ENCODE measurements at places on chromosomes 5 and 9. TPM values are rescaled to one million over a fixed set of nuclear protein-coding genes. Genes with fewer than 3 reads are reported as not detected.

DNA sequence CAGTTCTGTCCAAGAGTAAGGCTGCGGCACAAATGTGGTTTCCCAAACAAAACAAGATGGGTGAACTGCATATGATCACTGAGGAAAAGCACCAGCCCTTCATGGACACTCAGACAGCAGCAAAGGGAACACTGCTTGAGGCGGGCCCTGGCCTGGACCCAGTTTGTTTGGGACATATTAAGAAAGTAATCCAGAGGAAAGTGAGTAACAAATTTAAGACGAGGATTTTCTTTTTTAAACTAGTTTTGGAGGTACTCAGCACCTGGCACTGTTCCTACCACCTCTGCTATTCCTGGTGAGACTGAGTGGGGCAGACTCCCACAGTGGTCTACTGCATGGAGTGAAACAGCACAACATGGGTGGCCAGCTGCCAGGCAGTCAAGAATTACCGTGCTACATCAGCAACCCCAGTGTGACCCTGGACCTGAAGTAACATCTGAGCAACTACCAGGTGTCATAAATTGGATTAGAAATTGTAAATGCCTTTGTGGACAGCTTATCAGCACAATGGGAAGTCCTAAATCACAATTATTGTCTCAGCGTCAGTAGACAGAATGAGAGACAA is 28.5 kb downstream of the P4HA2 start:
- no peak for DNase-seq

- DNase-seq: no peak
These were observed 21.4 kb downstream of the WDR70 start for GRCh38 chr5:37400501-37400900.

Gene RABEPK
- 20.6 TPM for polyA plus RNA-seq

DNA sequence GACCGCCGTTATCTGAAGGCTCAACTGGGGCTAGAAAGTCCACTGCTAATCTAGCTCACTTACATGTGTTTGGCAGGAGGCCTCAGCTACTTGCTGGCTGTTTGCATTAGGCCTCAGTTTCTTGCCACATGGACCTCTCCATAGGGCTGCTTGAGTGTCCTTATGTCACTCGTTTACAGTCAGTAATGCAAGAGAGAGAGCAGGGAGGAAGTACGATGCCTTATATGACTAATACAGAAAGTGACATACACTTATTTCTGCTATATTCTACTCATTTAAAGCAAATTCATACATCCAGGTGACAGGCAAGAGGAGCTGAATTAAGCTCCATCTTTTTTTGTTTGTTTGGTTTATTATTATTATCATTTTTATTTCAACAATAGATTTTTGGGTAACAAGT is 179.6 kb downstream of the LURAP1L start:
- no peak for DNase-seq

Gene FRMPD1
- 0.81 TPM for polyA plus RNA-seq

Gene GDA
- 1.1 TPM for polyA plus RNA-seq

DNA sequence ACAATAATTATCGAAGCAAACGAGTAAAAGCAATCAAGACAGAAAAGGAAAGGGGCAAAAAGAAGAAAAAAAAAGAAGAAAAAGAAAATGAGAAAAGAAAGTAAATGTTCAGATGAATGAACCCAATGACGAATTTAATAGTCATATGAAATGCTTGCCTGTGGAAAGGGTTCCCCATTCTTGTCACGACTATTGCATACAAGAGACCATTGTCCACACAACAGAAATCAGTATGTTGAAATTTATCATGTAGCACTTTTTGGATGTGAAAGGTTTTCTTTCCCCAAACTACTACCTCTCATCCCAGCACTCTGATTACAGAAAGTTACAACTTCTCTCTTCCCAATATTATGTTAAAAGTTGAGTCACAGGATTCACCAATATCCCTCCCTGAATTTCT is 162.4 kb downstream of the ZDHHC21 start:
- no peak for DNase-seq

Gene POLR3G
- 2.3 TPM for polyA plus RNA-seq

DNA sequence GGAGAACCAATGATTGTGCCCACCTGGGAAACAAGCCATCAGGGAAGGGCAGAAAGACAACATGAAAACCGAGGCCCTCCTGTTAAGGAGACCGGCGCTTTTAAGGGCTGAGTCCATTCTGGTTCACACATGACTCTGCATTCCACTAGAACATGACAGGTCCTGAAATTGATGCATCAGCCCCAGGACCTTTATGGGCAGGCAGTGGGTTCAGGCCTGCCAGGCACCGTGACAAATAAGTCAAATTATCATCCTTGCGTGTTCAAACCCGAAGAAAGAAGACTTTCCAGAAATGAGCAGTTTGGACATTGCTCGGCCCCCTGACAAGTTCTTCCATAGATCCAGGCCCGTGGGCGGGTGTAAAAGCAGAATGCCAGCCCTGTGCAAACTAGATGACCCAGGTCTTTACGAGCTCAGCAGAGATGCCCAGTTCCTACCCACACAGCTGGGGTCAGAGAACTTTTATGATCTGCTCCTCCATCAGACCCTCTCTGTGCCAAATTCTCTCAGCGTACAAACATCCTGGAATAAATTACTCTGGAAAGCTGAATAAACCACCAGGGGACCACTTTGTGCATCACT is 295.5 kb upstream of the WWC1 start:
- DNase-seq: no peak

Gene PCDHGB1
- 1.9 TPM for polyA plus RNA-seq

DNA sequence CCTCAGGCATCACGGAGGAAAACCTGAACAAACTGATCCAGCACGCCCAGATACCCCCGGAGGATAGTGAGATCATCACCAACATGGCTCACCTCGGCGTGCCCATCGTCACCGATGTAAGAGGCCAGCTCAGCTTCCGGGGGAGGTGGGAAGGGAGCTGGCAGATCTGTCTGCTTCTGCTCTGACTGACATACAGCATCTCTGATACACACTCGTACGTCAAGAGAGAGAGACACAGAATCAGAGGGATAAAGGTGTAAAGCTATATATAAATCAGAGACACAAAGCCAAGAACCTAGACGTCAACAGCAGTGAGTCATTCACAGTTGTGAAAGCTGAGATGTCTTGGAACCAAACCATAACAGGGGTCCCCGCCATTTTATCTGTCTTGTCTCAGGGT is 30.1 kb upstream of the CFAP157 start:
- no peak for DNase-seq

DNA sequence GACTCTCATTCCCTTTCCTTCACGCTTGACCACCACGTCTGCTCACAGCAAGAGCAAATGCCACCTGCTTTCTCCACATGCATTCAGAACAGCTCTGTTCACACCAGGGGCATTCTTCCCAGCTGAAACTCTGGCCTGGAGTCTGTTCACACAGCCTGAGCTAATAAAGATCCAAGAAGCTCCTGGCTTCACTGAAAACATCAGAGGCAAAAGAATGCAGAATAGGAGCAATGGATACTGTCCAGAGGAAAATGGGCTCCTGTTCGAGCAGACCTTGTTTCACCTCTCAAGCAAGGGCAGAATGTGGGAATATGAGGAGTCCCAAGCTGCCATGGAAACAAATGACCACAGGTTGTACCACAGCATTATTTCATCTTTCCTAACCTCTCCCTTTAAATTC is 402.7 kb upstream of the TNC start:
- no peak for DNase-seq

DNA sequence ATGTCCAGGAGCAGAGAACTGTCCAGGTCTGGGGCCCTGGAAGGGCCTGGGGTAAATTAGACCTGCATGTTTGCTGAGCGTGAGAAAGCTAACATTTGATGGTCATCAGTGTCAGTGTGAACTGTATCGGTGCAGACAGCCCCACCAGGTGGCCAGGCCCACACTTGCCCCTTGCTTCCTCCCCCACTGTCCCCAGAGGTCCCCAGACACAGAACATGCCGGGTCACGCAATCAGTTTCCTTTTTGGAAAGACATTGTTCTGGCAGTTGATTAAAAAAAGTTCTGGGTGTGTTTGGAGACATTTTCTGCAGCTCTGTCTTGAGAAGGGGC is 1.5 kb downstream of the NKD2 start:
- no peak for DNase-seq

GRCh38 chr9:104686081-104686480 is 8.2 kb upstream of the OR13D1 start:
- no peak for DNase-seq

Gene GLRA1
- not detected for polyA plus RNA-seq

GRCh38 chr5:79578876-79579275 is 33.4 kb upstream of the TENT2 start:
- no peak for DNase-seq

DNA sequence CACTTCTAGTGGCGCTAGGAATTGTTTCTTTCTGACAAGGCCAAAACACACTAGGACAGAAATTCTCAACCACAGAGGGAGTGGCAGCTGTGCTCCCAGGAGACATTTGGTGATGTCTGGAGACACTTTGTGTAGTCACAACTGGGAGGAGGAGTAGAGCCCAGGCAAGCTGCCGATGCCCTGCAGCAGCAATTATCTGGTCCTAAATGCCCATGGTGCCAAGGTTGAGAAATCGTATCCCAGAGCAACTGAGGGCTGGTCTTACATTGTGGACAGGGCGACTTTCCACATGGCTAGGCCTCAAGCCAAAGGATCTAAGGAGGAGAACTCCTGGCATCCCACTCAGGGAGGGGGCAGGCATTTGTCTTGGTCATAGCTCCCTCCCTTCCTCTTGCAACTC is 259.9 kb downstream of the GADD45G start:
- DNase-seq: no peak

Gene TMC1
- polyA plus RNA-seq: 0.95 TPM

DNA sequence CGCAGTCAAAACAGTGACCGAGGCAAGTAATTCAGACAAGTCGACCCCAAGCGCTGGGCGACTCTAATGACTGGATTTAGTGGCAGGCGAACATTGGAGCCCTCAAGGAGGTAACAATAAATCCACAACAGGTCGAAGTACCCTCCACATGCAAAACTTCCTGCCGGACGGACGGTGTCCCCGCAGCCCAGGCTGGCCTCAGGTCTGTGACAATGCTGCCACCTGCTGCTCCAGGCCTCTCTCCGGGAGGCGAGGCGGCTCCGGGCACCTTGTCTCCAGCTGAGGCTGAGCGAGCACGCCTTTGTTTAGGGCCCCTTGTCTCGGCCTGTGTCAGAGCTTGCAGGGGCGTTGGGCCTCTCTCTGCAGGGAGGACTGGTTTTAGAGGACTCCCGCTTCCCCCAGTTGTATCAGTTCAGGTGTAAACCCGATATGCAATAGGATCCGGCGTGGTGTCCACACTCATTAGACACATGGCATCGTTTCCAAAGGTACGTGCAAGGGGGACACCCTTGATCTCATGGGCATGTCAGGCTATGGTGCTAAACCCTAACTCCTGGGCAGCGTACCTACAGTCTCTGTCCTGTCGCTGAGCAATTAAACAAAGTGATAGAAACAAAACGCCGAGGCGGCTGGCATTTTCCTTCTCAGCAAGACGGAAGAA is 628.0 kb upstream of the ADAMTS16 start:
- DNase-seq: peak; percentile 44

GRCh38 chr9:130536701-130537107 is 42.7 kb upstream of the FUBP3 start:
- no peak for DNase-seq

GRCh38 chr5:57791875-57792274 is 309.3 kb upstream of the ACTBL2 start:
- DNase-seq: no peak

DNA sequence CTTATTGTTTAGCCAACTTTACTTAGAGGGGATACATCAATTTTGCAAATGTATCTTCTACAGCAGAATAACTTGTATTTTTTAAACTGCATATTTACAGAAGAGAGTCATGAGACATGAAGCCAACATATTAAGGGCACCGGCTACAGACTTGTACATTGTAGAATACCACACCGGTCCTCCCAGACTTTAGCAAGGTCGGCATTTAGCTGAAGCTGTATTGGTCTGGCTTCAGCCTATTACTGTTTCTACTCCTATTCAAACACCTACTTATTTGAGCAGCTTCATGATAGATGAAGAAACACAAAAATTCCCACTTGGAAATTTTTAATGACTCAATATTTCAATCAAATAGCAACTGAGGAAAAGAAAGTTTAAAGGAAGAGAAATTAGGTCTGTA is 33.0 kb downstream of the NR3C1 start:
- DNase-seq: no peak

DNA sequence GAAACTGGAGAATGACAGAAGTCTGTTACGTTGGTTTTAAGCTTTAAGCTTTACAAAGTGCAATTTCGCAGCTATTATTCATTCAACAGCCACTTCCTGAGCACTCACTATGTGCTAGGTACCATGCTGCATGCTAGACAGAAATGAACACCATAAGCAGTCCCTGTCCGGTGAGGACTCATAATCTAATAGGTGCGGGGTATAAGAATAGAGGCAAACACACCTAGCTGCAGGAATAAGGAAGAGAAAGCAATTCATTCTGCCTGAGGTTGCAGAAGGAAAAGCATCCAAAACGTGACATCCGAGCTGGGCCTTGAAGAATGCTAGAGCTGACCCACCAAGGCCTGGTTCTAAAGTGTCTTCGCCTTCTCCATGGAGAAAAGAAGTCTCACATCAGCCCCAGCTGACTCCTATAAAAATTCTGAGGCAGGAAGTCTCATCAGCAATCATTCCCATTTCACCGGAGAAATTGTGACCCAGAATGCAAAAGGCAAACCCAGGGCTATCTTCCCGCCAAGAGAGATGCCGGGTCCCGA is 542 bp downstream of the FKBP15 start:
- DNase-seq: no peak
